Glutamatergic neuron (in vitro differentiated cells): ENCODE measurements at places on chromosomes 11 and 22. TPM values are rescaled to one million over a fixed set of nuclear protein-coding genes. Genes with fewer than 3 reads are reported as not detected.

SYNGR1 gene
- total RNA-seq = 49.5 TPM

DNA sequence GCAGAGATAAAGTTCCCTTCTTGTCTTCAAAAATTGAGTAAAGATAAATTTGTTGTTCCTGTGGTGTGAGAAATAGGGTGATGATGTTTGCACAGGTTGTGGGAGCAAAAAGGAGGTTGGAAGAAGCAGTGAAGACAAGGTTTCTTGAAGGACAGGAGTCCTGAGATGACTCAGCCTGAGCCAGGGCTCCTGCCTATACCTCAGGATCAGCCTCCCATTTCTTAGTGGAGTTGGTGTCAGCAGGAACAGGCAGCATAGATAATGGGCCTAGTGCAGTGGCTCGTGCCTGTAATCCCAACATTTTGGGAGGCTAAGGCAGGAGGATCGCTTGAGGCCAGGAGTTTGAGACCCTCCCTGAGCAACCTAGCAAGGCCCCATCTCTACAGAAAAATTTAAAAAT is 28.7 kb downstream of the EIF4G2 start:
- DNase-seq = no peak

CDC42BPG gene
- 2.3 TPM for total RNA-seq

RBM4B gene
- 61.2 TPM for total RNA-seq

CTSW gene
- not detected for total RNA-seq
